ENCODE measurements at places on chromosomes 1 and 21. TPM values are rescaled to one million over a fixed set of nuclear protein-coding genes. Genes with fewer than 3 reads are reported as not detected.

DNA sequence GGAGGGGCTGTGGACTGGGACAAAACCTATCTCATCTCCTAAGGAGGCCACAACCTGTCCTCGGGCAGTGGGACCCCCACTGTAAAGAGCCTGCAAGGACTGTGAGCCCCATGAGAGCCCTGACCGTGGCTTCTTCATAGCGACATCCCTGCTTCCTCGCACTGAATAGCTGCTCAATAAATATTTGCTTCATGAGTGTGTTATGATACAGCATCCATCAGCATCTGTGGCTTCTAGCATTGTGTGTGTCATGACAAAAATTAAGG lies 40.5 kb upstream of the CSF3R start:
- H3K4me1 ChIP-seq: no peaks in the 10 kb centered on the region
- no peak overlapping the region for H3K27ac ChIP-seq
- H3K27me3 ChIP-seq: no peaks in the 10 kb centered on the region

GRCh38 chr1:97499667-97500066 lies 421.2 kb downstream of the DPYD start:
- no peak overlapping the region for H3K27ac ChIP-seq
- H3K4me3 ChIP-seq: no peak overlapping the region
- no peaks in the 10 kb centered on the region for H3K4me1 ChIP-seq
- DNase-seq: no peak
- H3K27me3 ChIP-seq: no peaks in the 10 kb centered on the region

GRCh38 chr1:84750110-84750730 lies 60.0 kb upstream of the SSX2IP start:
- no peak overlapping the region for H3K27ac ChIP-seq
- no peak overlapping the region for H3K4me3 ChIP-seq
- DNase-seq: no peak
- H3K27me3 ChIP-seq: no peaks in the 10 kb centered on the region
- no peaks in the 10 kb centered on the region for H3K4me1 ChIP-seq

- no peaks in the 10 kb centered on the region for H3K4me1 ChIP-seq
- no peaks in the 10 kb centered on the region for H3K27me3 ChIP-seq
- DNase-seq: peak; percentile 25
- H3K27ac ChIP-seq: no peak overlapping the region
Measured at GRCh38 chr1:165942927-165943597, 115.6 kb downstream of the UCK2 start.

- DNase-seq: no peak
- no peaks in the 10 kb centered on the region for H3K4me1 ChIP-seq
- no peaks in the 10 kb centered on the region for H3K27me3 ChIP-seq
Measured at GRCh38 chr1:85438353-85438752, 26.6 kb downstream of the DDAH1 start.

DNA sequence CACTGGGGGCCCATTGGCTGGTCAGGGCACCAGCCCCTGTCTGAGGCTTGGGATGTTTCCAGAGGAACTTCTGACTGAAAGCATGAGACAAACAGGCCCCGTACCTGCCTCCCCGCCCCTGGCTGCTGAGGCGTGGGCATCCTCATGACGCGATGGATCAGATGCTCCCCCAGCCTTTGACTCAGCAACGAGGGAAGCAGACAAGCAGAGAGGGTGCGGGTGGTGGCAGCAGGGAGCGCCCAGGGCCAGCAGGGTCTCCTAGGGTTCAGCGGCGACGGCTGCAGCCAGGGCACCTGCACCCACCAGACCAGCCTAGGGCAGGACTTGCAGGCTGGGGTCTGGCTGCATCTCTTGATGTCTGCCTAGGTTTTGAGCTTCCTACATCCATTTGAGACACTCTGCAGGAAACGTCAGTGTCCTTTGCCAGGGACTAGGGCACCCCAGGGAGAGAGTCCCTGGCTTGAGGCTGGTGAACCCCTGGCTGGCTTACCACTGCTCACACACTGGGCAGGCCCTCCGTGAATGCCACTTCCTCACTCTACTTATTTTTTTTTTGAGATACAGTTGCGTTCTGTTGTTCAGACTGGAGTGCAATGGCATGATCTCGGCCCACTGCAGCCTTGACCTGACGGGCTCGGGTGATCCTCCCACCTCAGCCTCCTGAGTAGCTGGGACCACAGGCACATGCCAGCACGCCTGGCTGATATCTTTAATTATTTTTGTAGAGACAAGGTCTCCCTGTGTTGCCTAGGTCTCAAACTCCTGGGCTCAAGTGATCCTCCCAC lies 63.3 kb downstream of the DHRS3 start:
- peak overlapping the region; percentile 87 for H3K27ac ChIP-seq
- no peak overlapping the region for H3K4me3 ChIP-seq
- peaks cover 31% of the 10 kb centered on the region for H3K4me1 ChIP-seq
- DNase-seq: no peak

DNA sequence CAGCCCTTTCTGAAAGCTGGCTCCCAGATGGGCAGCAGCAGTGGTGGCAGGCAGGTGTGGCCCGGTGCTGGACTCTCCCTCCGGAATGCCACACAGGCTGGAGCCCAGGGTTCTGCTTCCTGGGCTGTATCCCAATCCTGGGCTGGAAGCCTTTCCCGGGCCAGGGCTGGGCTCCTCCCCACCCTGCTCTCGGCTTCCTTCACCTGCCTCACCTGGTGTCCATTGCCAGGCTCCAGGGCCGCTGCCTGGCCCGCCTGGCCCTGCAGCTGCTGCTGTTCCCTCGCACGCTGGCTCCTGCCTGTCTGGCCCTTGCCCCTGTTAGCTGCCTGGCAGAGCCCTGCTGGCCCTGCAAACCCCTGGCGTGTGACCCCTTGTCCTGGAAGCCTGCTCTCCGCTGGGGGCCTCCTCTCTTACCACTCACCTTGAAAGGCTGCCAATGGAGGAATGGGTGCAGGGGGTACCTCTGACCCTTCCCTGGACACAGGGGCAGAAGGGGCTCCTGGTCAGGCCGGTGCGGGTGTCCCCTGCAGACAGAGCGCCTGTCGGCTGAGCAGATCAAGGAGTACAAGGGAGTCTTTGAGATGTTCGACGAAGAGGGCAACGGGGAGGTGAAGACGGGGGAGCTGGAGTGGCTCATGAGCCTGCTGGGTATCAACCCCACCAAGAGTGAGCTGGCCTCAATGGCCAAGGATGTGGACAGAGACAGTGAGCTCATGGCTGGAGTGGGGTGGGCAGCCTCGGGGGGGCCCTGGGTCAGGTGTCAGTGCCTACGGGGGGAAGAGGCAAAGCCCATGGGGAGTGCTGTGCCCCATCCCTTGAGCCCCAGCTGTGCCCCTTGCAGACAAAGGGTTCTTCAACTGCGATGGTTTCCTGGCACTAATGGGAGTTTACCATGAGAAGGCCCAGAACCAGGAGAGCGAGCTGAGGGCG lies 1.1 kb downstream of the CALML6 start:
- no peak for DNase-seq
- H3K4me1 ChIP-seq: peaks cover 21% of the 10 kb centered on the region
- H3K36me3 ChIP-seq: no peaks in the 10 kb centered on the region
- H3K4me3 ChIP-seq: no peak overlapping the region

DNA sequence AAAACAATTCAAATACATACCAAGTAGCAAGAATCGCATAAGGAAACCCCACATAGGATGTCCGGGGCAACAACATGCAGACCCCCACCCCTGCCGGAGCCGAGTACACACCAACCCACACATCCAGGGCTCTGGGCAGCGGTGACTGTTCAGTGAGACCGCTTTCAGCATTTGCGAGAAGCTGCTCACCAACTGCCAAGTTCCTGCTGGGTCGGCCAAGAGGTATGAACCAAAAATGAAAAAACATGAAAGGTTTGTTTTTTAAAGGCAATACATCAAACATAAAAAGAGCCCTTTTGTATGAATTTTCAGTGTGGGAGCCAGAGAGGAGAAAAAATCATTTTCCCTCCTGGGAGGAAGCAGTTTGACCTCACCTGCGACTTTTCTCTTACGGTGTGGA lies 92.3 kb downstream of the SIM2 start:
- H3K27me3 ChIP-seq: no peaks in the 10 kb centered on the region
- DNase-seq: peak; percentile 6
- no peaks in the 10 kb centered on the region for H3K4me1 ChIP-seq
- no peak overlapping the region for H3K4me3 ChIP-seq

- H3K4me3 ChIP-seq: peak within 1 kb of the TSS; percentile 51
- H3K27ac ChIP-seq: no peak within 1 kb of the TSS
- no peak for DNase-seq
- H3K4me1 ChIP-seq: peaks cover 22% of the 10 kb centered on the region
- H3K27me3 ChIP-seq: no peaks in the 10 kb centered on the region
Measured at GRCh38 chr1:161258439-161259344, at the start of gene PCP4L1. PCP4L1 (plus strand) TSS chr1:161258745; CDS start chr1:161258975, 230 bp downstream.

DNA sequence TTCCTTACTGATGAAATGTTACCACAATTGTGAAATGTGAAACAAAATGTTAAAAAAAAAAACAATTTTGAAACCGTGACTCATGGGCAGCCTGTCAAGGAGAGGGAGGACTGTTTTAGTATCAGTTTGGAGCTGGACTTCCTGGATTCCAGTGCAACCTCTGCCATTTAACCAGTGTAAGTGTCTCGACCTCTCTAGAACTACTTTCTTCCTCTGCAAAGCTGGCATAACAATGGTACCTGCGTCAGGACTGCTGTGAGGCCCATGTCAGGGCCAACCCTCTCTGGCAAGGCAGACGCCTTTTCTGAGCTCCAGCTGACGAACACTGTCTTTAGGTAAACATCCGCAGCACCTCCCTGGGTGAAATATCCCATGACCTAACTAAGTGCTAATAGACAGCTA lies 20.9 kb downstream of the URB1 start:
- H3K27me3 ChIP-seq: no peaks in the 10 kb centered on the region
- H3K4me3 ChIP-seq: no peak overlapping the region
- H3K27ac ChIP-seq: peak overlapping the region; percentile 87
- DNase-seq: no peak

- H3K27ac ChIP-seq: peak overlapping the region; percentile 46
- H3K4me3 ChIP-seq: no peak overlapping the region
- H3K4me1 ChIP-seq: peaks cover 4% of the 10 kb centered on the region
- DNase-seq: no peak
- no peaks in the 10 kb centered on the region for H3K27me3 ChIP-seq
Measured at GRCh38 chr1:46218443-46218842, 15.3 kb downstream of the LURAP1 start.

Gene KCTD3
- 76.9 TPM for total RNA-seq

Gene DPH2
- 15.2 TPM for total RNA-seq

Gene MAB21L3
- 4.4 TPM for total RNA-seq

Gene NADK
- 90.1 TPM for total RNA-seq

Gene MYBPH
- total RNA-seq: not detected

Gene KLHDC7A
- not detected for total RNA-seq
